ENCODE measurements at places on chromosomes 16 and 17.
A peak's percentile ranks its signal among the peaks of the same experiment; 100 is the strongest.

GRCh38 chr17:10803830-10804475 lies at the start of gene TMEM238L:
Gene TMEM238L, minus strand, starts transcription at chr17:10804099. Its CDS starts 136 bp downstream, at chr17:10803963.
- no peak for DNase-seq

- DNase-seq = no peak
Measured at GRCh38 chr17:69908626-69909368, 166.2 kb upstream of the KCNJ16 start.

DNA sequence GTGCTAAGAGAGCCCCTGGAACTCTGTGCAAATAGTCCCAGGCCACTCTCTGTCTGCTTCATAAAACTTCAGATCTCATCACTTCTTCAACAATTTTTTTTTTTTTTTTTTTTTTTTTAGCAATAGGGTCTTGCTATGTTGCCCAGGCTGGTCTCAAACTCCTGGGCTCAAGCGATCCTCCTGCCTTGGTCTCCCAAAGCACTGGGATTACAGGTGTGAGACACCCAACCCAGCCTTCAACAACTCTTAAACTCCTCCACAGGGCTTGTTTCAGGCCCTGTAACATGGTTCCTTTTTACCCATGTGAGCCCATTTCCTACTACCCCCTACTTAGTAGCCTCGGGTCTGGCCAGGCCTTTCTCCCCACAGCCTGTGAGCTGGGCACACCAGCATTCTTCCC lies 39.3 kb upstream of the ICAM2 start:
- no peak for DNase-seq

- peak; percentile 5 for DNase-seq
Measured at GRCh38 chr16:26454102-26454501, 612.6 kb upstream of the C16orf82 start.

- no peak for DNase-seq
Measured at GRCh38 chr16:8431783-8432182, 158.5 kb downstream of the TMEM114 start.

GRCh38 chr17:17493249-17493985 lies 2.8 kb downstream of the RASD1 start:
- no peak for DNase-seq

GRCh38 chr17:29140051-29140621 lies 40.1 kb downstream of the MYO18A start:
- DNase-seq = peak; percentile 63

- DNase-seq = no peak
Measured at GRCh38 chr16:63050391-63050790, 1014.2 kb upstream of the CDH8 start.

- DNase-seq = no peak
Measured at GRCh38 chr16:83814659-83814985, 6.8 kb downstream of the HSBP1 start.

DNA sequence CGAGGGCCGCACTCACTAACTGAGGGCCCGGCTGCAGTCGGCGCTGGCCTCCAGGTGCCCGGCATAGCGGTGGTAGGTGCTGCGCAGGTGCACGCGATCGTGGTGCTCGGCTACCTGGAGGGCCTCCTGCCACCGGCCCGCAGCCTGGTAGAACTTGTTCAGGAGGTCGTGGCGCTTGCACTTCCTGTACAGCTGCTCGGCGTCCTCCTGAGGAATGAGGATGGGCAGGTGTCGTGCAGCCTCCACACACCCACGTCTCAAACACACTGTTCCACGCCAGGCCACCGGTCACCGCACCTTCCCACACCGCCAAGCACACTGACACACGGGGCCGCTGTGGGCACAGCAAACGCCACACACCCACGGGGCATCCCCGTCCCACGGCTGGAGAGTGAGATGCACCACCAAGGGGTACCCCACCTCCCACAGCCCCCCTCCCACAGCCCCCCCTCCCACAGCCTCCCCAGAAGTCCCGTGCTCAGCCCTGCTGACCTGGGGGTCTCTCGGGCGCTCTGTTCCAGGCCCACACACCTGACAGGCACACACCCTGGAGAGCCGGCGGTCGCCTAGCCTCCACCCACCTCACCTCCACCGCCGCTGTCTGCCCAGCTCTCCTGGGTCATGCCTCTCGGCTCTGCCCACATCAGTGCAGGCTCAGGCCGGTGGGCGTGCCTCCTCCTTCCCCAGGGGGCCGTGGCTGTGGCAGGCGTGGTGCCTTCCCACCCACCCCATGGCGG lies 7.4 kb upstream of the TMEM204 start:
- DNase-seq = no peak

- DNase-seq = no peak
Measured at GRCh38 chr17:42016411-42016831, 818 bp downstream of the DNAJC7 start.

GRCh38 chr17:77646046-77646430 lies 312.5 kb upstream of the TNRC6C start:
- DNase-seq = no peak

GRCh38 chr16:50213939-50214519 lies 52.3 kb upstream of the ADCY7 start:
- peak; percentile 31 for DNase-seq

DNA sequence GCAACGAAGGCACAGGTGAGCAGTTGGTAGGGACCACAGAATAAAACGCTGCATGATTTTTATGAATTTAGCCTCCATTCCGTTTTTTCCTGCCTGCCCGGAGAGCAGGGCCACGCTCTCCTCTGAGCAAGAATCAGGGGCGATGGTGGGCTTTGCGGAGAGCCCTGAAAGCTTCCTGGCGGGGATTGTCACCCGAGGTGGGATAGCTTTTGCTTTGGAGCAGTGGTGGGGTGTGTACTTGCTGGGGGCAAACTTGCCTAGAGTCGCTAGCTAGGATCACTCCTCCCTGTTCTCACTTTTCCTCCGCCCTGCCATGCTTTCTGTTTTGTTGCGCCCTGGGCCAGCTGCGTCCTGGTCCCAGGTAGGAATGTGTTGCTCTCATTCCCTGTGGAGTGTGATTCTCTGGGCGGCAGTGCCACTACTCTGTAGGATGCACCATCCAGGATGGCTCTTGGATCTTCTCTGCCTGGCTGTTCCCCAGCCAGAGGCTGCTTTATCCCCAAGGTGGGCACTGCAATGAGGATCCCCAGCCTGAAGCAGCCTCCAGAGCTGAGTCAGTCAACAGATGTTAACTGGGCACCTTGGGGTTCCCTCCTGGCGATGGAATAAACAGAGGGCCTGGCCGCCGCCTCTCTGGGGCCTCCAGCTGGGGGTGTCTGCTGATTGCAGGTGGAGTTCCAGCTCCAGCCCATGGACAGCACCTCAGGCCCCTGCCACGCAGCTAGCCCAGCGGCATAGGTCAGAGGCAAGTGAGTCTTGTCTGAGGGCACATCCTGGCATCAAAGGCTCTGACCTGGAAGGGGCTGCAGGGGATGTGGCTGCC lies 360.9 kb upstream of the TNRC6C start:
- DNase-seq = no peak

- DNase-seq = no peak
Measured at GRCh38 chr17:78785011-78785662, 3.1 kb upstream of the CYTH1 start.

- no peak for DNase-seq
Measured at GRCh38 chr17:57877803-57878377, 28.0 kb upstream of the MRPS23 start.

DNA sequence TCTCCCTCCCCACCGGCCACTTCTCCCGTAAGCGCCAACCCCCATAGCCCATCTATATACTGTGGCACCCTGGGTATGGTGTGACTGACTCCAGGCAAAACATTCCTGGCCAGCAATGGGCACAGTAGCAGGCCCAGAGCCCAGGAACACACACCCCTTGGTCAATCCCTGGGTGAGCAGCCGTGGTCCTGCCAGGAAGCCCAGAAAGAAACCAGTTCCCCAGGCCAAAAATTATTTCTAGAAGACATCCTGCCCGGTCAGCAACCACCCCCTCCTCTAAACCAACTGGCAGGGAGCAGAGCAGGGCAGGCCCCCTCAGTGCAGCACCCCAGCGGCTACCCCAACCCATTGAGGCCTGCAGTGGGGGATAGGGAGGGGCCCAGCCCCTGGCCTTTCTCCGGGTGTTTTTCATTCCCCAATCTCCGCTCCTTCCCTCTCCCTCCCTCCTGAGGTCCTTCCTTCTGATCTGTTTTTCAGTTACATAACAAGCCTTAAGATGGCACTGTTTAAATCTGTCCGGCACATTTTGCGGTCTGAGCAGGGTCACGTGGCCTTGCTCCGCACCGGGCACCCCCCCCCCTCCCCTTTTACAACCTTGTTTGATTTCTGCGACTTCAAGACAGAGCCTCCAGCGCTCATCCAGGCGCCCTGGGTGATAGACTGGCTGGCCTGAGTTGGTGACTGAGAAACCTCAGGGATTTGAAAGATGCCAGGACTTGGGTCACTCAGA lies 2.0 kb downstream of the NPTX1 start:
- DNase-seq = no peak

GRCh38 chr16:17222871-17223401 lies 247.8 kb downstream of the XYLT1 start:
- DNase-seq = no peak

- no peak for DNase-seq
Measured at GRCh38 chr16:68227850-68228553, 7.9 kb downstream of the ESRP2 start.

GRCh38 chr16:85304337-85304736 lies 192.1 kb upstream of the CIBAR2 start:
- no peak for DNase-seq

- no peak for DNase-seq
Measured at GRCh38 chr16:56262551-56263245, 71.4 kb downstream of the GNAO1 start.

GRCh38 chr16:17369421-17370222 lies 101.1 kb downstream of the XYLT1 start:
- DNase-seq = no peak

GRCh38 chr17:1474402-1475189 lies 17.9 kb downstream of the MYO1C start:
- DNase-seq = no peak

- DNase-seq = no peak
Measured at GRCh38 chr17:7007143-7007542, 5.3 kb upstream of the RNASEK start.

GRCh38 chr17:82434216-82434565 lies 15.8 kb upstream of the OGFOD3 start:
- no peak for DNase-seq

GRCh38 chr17:69452664-69453260 lies 38.3 kb downstream of the MAP2K6 start:
- DNase-seq = no peak

DNA sequence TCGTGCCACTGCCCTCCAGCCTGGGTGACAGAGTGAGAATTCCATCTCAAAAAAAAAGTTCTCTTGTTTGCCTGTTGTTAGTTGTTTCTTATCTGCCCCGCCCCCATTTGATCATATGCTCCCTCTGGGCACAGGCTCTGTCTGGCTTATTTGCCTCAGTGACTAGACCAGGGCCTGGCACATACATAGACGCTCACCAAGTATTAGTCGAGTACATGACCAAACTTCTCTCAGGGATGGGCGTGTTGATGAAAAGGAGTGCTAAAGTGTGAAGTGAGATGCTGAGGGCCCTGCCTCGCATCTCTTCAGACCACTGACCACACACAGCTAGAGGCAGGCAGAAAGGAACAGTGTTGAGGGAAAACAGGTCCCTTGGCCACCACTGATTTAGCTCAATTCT lies 3.3 kb upstream of the HELZ start:
- no peak for DNase-seq

DNA sequence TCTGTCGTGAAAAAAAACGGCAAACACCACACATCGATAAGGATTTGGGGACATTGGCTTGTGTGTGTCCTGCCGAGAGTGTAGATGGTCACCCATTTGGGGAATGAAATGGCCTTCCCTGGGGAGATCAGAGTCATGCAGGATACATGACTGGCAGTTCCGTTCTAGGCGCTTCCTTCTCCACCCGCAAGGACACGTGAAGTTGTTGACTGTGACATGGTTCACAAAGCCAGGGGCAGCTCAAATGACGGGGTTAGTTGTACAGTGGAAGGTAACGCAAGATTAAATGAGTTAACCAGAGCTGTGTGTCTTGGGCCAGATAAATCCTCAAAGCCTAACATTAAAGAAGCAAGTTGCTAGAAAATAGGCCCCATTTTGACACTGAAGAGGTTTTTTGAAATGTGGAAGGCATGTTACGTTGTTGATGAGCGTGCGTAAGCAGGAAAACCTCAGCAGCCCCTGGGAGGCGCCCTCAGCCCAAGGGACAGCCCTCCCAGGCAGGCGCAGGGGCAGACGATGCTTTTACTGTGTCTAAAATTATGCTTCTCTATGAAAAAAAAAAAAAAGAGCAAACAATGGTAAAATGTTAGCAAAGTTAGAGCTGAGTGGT lies 35.9 kb upstream of the CHMP6 start:
- DNase-seq = no peak

DNA sequence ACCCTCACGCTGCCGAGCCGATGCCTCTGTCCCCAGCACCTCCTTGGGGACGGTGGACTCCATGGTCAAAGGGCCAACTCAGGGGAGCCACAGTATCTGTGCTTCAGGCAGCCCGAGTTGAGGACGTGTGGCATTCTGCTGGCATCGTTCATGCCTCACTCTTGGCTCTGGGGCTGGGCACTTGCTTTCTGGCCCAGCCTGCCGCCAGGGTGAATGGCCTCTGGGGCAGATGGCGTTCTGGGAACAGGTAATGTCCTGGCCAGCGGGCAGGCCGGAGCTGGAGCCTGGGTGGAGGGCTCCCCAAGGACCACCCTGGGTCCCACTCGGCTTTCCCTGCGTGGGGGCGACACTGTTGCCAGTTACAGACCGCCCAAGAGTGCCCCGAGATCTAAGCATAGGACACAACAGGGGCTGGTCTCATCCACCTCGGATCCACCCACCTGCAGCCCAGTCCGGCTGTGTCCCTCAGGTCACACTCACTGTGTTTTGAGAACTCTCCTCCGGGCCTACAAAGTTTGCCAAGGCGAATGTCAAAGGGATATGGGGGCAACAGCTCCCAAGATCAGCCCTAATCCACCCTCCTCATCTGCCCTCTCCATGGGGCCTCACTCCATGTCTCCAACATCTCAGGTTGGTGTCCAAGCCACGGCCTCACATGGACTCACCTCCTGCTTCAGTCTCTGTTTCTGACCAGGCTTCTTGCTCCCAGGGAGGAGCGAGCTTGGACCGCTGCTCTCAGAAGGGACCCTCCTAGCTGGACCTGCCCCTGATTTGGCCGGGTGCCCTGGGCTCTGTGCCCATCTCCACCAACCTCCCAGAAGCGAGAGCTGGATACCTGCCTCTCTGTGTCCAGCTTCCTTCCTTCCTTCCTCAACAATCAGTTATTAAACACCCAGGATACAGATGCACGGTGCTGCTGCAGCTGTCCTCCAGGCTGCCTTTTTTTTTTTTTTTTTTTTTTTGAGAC lies 60.8 kb downstream of the TMEM235 start:
- DNase-seq = no peak

- no peak for DNase-seq
Measured at GRCh38 chr16:49458656-49459445, 85.2 kb downstream of the C16orf78 start.

GRCh38 chr17:82173351-82174041 lies 39.1 kb downstream of the CCDC57 start:
- no peak for DNase-seq

- DNase-seq = no peak
Measured at GRCh38 chr16:50659806-50660205, 21.3 kb downstream of the SNX20 start.

- DNase-seq = no peak
Measured at GRCh38 chr17:50505591-50506130, 2.6 kb upstream of the MYCBPAP start.

Data from NCI-H1436 (cell line).